ENCODE measurements at places on chromosomes 5 and 9.

- no peak for DNase-seq
These were observed 38.7 kb downstream of the NLN start for GRCh38 chr5:65760504-65761275.

GRCh38 chr9:87567571-87567970 is 69.9 kb downstream of the DAPK1 start:
- DNase-seq = no peak

DNA sequence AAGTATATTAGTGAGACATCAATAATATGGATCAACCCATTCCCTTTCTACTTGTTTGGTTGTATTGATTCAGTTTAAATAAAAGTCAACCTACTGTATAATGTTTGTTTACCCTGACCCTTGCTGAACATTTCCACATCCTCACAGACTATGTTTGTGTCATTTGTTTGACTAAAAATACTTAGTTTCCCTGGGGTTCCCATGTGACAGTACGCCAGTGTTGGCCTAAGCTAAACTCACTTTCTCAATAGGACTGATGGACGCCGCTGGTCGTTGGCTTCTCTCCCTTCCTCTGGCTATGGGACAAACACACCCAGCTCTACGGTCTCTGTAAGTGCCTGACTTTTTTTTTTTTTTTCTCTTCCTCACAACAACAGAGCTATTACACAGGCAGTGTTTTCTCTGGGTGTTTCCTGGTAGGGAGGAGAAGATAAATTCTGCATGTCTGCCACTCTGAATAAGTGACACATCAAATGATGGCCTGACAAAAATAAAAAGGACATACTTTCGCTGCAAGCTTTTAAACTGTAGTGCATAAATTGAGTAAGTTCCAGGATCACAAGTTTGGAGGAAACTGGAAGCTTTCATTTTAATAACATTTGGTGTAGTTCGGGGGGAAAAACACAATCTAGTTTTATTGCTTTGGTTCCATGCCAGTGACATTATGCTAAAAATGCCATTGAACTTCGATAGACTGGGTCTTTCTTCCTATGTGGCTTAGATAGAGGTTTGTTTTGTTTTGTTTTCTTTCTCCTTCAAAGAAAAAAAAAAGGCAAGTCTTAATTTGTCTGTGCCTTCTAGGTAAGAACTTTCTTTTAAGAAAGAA is 101.0 kb downstream of the CD180 start:
- DNase-seq = no peak

DNA sequence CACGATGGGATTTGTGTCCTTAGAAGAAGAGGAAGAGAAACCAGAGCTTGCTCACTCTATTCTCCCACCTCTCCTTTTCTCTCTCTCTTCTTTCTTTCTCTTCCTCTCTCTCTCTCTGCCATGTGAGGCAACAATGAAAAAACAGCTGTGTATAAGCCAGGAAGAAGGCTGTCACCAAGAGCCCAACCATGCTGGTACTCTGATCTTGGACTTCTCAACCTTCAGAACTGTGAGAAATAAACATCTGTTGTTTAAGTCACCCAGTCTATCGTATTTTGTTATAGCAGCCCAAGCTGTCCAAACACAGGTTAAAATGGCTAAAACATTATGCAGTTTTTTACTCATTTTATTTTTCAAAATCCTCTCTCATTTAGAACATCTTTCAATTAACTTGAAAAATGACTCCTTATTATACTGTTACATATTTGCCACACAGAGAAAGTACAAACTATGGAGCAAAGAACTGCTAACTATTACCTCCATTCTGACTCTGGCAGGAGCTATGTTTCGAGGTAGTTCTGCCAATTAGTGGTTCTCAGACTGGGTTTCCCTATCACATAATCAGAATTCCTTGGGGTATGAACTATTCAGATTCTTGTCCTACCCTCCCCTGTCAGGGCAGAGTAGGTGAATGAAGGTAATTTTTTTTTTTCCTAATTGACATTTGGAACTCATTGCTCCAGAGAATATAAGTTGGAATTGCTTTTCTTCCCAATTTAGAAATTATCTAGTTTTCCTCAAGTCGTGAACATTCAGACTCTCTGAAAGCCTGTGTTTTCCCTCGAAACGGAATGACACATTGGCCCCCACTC is 434.6 kb downstream of the ENC1 start:
- DNase-seq = no peak

DNA sequence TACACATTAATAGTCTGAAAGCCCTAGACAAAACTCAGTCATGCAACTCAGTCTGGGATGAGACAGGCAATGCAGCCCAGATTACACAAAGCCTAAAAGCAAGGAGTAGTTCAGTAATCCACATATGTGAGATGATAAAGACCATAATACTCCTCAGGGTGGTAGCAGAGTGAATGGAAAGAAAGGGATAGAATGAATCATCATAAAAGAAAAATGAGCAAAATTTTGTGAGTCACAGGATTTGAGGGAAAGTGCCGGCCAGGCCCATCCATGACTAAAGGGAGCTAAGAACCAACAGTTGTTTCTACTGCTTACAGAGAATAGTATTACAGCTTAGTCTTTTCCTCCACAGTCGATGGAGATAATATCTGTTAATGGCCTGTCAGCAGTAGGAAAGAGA is 90.0 kb upstream of the POU5F2 start:
- no peak for DNase-seq

DNA sequence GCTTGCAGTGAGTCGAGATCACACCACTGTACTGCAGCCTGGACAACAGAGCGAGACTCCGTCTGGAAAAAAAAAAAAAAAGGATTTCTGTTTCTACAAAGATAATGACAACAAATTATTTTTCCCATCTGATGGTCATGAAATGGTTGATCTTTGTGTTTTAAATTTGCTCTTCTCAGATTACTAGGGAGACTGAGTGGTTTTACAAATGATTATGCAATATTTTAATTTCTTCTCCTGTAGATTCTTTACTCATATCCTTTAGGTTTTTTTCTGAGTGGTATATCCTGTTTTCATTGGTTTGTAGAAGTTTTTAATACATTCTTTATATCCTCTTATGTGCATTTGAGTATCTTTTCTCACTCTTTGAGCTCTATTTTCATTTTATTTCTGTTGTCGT is 20.6 kb upstream of the AUH start:
- no peak for DNase-seq
